ENCODE measurements at places on chromosomes 5 and 9.

DNA sequence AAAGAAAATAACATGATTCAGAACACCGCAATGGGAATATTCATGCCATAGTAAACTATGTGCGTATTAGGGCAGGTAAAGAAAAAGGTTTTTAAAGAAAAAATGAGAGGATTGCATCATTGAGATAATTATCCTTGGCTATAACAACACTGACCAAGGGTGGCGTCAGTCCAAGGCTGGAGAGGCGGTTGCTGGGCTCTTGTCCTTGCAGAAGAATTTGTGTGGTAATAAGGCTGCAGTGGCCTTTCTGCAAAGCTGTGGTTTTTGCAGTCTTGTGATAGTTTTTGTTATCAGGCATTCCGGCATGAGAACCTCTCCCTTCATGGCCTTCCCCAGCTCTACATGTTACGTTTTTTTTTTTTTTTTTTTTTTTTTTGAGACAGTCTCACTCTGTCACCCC lies 14.0 kb downstream of the BOD1 start:
- DNase-seq, result no peak

- no peak for DNase-seq
These were observed 112.5 kb downstream of the HAPLN1 start for GRCh38 chr5:83608122-83608521.

DNA sequence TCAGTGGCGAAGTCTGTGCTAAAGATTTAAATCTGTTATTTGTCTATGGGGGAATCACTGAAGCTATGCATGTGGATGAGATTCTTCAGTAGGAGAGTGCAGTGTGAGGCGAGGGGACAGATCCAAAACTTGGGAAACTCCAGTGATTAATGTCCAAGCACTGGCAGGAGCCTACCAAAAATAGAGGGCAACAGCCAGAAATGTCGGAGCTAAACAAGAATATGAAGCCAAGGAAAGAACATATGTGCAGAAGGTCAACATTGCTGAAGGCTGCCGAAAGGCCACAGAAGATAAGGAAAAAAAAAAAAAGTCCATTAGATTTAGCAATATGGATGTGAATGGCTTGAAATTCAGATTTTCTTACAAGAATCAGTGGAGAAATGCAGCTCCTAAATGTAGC lies 61.8 kb downstream of the C6 start:
- DNase-seq, result no peak

DNA sequence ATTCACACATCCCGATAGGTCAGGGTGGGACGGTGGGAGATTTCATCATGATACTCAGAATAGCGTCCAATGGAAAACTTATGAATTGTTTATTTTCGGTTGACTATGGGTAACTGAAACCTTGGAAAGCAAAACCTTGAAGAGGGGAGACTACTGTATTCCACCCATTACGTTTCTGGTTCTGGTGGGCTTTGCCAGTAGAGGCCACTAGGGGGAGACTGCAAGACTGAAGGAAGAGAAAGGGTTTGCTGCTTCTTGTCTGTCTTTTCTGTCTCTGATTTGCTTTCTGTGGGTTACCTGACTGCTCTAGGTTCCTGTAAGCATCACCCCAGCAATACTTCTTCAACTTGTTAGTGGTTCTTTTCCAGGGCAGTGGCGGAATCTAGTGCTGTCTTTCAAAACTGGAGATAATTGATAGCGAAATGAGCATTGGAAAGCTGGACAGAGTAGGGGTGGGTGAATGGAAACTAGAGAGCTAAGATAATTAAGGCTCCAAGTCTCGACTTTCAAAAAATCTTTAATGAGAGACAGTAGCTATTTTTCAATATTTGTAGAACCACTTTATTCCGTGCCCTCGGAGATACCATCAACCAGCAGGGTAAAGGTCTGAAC lies 27.0 kb downstream of the GRIN3A start:
- no peak for DNase-seq

- DNase-seq, result peak; percentile 55
These were observed 41.3 kb downstream of the STK10 start for GRCh38 chr5:172146748-172147092.

GRCh38 chr5:54728588-54728915 lies 211.0 kb downstream of the SNX18 start:
- DNase-seq, result no peak

DNA sequence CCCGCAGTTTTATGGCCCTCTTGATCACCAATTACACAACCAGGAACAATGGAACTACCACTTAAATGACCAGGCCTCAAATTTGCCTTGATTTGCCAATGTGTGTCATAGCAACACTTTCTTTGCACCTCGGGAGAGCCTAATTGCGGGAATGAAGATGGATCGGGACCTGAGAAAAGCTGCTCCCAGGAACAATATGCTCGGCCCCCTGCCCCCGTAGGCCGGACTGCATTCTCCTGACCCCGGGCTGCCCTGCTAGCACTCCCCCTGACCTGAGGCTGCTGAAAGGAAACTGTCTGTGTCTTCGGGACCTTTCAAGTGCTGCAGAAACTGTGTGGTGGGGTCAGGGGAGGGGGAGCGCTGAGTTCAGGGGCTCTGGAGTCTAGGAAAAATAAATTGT lies 294.3 kb upstream of the IRX1 start:
- peak; percentile 44 for DNase-seq

GRCh38 chr5:177169271-177169670 lies 35.7 kb downstream of the NSD1 start:
- DNase-seq, result no peak

GRCh38 chr9:116420993-116421538 lies 266.0 kb upstream of the TRIM32 start:
- no peak for DNase-seq

DNA sequence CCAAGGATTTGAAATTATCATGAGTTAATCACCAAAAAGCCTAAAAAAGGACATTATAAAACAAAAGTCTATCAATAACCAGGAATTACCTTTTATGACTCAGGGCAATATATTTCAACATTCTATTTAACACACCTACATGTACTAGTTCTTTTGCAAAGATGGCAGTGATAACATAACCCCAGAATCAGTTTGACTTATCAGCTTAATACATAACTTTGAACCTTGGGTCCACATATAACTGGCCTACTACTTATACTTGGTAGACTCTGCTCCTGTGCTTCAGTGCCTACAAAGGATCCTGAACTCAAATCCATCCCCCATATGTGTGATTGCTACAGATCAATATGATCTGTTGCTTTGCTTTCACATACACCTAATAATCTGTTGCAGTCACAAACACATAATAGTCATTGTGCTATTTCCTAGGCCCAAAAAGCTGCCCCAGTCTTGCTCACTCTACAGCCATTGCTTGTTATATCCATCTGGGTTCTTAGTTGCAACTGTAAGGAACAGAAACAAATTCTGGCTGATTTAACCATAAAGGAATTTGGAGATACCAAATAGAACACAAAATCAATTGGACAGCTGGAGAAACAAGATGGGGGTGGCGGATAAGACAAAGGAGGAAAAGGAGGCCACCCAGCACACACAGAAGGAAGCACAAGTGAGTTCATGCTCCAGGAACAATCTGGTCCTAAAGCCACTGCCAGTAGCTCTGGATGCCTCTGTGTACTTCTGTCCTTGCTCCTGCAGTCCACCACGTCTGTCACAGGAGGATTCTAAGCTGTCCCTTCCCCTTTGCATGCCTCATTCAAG lies 25.5 kb downstream of the DEPDC1B start:
- no peak for DNase-seq

- DNase-seq, result no peak
These were observed 57.7 kb downstream of the DUSP1 start for GRCh38 chr5:172713113-172713808.

GRCh38 chr9:130970855-130971254 lies 31.8 kb upstream of the FIBCD1 start:
- no peak for DNase-seq

GRCh38 chr9:114282926-114283325 lies 40.0 kb upstream of the ORM1 start:
- peak; percentile 83 for DNase-seq

DNA sequence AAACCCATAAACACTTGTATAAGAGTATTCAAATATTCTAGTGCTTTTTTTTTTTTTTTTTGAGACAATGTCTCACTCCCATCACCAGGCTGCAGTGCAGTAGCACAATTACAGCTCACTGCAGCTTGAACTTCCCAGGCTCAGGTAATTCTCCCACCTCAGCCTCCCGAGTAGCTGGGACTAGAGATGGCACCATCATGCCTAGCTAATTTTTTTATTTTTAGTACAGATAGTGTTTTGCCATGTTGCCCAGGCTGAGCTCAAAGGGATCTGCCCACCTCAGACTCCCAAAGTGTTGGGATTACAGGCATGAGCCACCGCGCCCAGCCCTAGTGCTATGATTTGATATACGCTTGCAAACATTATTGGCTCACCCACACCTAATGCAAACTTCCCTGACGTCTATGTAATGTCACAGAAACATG lies 11.8 kb downstream of the IL6ST start:
- DNase-seq, result no peak

DNA sequence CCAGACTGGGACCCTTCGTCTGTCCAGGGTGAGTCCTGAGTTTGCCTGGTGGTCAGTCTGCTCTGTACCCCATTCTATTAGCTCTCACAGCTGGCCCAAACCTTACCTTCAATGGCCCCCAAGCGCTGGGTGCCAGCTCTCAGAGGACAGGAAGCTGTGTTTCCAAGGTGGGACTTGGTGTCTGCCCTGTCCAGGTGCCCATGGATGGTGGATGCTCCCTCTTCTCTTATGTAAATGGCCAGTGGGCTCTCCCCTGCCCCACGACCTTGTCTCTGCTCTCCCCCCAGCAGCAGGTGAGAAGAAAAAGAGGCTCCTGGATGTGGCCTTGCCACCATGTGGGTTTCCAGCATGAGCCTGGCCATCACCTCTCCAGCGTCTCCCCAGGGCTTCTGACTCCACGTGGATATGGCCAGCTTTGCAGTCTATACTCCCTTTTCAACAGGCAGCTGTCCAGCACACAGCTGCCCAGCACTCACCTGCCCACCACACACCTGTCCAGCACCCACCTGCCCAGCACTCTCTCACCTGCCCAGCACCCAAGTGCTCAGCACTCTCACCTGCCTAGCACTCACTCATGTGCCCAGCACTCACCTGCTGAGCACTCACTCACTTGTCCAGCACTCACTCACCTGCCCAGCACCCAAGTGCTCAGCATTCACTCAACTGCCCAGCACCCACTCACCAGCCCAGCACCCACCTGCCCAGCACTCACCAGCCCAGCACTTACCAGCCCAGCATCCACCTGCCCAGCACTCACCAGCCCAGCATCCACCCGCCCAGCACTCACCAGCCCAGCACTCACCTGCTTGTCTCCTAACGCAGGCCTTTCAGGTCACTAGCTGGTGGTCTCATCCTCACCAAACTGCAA lies 136.2 kb upstream of the IRX2 start:
- DNase-seq, result peak; percentile 81

DNA sequence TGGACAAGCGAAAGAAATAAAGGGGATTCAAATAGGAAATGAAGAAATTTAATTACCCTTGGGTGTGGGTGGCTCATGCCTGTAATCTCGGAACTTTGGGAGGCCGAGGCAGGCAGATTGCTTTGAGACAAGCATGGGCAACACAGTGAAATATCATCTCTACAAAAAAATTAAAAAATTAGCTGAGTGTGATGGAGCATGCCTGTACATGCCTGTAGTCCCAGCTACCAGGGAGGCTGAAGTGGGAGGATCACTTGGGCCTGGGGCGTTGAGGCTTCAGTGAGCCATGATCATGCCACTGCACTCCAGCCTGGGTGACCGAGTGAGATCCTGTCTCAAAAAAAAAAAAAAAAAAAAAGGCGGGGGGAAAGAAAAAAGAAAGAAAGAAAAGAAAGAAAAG lies 4.0 kb upstream of the RCL1 start:
- DNase-seq, result no peak
